Brain pericyte (primary cell): ENCODE measurements at places on chromosomes 2 and 18.

GRCh38 chr18:61426492-61427053 is 93.3 kb downstream of the CDH20 start:
- no peak for DNase-seq

DNA sequence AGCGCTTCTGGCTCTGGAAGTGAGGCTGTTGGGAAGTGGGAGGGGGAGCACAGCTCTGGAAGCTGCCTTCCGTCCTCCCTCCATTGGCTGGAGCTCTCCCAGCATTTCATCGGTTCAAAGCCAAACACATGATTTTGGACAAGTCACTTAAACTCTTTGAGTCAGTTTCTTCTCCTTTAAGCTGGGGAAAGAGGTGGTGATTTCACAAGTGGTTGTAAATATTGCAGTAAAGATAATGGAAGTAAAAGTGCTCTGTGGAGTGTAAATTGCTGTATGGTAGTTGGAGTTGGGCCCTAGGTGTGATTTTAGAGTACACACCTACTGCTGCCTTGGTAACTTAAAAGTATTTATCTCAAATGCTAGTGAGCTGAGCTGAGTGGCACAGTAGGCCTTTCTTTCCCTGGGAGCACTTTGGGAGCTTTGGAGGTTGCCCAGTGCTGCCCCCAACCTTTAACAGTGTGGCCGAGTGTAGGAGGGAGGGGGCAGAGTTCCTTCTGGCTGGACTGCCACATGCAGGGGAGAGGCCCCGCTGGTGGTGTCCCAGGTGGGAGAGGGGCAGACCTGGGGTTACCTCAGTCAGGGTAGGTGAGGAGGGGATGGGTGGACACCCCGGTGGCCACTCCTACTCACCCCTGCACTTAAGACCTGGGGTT is 54.7 kb downstream of the ASAP2 start:
- DNase-seq, result no peak

GRCh38 chr2:42560899-42561298 is 7.5 kb upstream of the MTA3 start:
- no peak for DNase-seq

DNA sequence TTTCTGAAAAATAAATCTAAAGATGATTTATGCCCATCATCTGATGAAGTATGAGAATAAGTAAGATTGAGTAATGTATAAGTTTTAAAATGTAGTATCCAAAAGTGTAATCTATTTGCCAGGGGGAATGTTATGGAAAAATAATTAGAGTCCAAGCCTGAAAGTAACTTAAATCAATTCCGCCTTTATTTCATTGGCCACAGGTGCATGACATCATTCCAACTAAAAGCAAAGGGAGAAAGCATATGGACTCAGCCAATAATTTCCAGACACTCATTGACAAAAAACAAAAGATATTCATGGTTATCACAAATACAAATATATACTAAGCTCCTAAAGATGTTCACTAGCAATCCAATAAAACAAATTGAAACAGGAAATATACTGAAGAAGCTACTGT is 752.6 kb upstream of the TMEFF2 start:
- no peak for DNase-seq

DNA sequence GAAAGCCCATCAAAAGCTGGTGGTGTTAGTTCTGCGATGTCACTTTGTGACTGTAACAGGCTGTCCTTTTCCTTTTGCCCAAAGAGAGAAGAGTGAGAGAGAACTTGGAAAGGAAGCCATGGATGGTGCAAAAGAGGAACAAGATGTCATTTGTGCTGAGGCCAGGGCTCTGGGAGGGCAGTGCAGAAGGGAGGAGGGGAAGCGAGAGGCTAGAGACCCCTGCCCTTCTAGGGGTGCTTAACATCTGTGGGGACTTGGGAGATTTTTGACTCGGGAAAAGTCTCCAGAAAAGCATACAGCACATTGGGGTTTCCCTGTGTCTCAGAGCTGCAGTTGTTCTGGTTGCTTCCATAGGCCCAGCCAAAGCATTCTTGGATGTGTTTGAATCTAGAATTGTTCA is 49.6 kb downstream of the ZBTB7C start:
- no peak for DNase-seq

DNA sequence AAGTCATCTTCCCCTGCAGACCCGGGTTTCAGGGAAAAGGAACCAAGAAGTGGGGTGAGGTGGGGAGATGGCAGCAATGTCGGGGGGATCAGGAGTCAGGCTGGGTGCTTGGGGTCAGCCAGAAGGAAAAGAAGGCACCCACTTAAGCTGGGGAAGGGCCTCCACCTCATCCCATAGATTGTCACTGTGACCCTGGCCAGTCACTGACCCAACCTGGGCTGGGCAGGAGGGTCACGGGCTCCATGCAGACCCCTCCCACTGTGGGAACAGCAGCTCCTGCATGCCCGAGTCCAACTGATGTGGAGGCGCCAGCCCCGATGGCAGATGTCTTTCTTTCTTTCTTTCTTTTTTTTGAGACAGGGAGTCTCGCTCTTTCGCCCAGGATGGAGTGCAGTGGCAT is 53.6 kb upstream of the HAAO start:
- no peak for DNase-seq

GRCh38 chr2:64727843-64728463 is 74.2 kb upstream of the SERTAD2 start:
- no peak for DNase-seq

DNA sequence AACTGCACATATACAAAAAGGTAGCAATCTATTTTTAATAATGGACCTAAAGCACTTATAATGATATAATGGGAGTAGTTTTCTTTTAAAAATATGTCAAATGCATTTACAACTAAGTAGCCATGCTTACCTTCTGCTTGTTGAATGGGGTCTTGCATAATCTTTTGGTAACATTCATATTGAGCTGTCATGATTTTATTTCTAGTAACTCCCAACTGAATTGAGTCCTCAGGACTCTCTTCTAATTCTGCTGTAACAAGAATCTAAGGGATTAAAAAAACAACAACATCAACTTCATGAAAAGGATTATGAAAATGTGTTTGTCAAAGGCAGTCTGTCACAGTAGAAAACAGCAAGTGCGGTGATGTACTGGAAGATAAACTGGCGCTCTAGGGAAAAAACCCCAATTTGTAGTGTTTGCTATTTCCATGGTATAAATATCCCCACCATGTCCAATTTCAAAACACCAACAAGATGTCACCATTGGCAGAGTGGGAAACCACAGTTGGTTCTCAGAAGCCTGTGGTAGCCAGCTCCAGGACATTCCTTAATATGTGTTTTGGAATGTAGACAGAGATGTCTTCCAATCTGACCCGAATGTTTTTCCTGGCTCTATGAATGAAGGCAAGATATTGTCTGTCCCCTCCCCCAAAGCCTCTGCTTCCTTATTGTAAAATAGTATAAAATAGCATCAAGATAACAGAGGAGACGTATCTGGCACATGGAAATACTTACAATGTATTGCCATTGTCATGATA is 64.8 kb downstream of the CALCRL start:
- DNase-seq, result no peak

- no peak for DNase-seq
Measured at GRCh38 chr2:74741629-74742028, 87.6 kb downstream of the SEMA4F start.

DNA sequence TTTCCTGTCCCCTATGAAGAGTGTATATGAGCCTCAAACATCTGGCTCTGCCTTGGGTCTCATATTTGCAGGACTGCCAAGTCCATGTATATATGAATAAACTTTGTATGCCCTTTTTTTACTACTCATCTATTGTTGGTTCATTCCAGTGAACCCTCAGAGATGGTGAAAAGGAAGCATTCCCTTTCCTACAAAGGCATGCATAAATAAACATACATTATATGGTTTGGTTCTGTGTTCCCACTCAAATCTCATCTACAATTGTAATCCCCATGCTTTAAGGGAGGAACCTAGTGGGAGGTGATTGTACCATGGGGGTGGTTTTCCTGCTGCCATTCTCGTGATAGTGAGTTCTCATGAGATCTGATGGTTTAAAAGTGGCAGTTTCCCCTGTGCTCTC is 534.2 kb downstream of the SPAG16 start:
- no peak for DNase-seq
